M059J (cell line): ENCODE measurements at places on chromosomes 3 and 15. TPM values are rescaled to one million over a fixed set of nuclear protein-coding genes. Genes with fewer than 3 reads are reported as not detected.
A peak's percentile ranks its signal among the peaks of the same experiment; 100 is the strongest.

Gene ZNF860
- total RNA-seq: 0.25 TPM in 1 of 2 replicates, not detected in the other

Gene PLSCR2
- not detected in 2 replicates for total RNA-seq

Gene GMPS
- total RNA-seq: 112 and 174 TPM in 2 replicates

Gene OXSM
- total RNA-seq: 10.2 and 21.8 TPM in 2 replicates

DNA sequence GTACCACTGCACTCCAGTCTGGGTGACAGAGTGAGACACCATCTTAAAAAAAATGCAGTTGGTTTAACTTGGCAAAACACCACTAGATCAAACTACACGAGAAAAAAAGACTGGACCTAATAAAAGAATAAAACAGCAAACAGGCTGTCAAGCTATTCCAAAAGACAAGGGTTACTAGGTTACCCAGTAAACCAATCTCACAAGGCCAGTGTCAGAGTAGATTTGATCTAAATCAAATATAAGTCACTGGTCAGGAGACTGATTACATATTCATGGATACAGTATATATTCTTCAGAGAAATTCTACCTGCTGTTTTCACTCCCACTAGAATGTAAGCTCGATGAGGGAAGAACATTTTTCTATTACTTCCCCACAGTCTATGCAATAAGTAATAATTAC, 2.5 kb upstream of the GANC start:
- peak; percentile 2 for DNase-seq

DNA sequence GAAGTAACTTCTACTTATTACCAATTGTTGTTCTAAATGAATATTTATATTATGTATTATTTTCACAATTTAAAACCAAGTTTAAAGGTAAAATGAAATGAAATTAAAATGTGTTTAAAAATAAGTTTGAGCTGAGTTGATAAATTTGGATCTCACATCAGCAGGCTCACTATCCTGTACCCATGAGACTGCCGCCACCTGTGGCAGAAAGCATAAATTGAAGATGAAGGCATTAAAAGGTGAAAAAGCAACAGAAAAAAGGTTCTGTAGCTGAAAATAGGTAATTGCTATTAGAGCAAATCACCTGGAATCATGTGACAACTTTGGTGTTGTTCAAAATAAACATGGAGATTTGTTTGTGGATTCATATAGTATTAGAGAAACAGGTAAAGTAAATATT, 133.0 kb upstream of the CADM2 start:
- no peak for DNase-seq

GRCh38 chr3:84724877-84725276, 233.9 kb upstream of the CADM2 start:
- DNase-seq: peak; percentile 19

DNA sequence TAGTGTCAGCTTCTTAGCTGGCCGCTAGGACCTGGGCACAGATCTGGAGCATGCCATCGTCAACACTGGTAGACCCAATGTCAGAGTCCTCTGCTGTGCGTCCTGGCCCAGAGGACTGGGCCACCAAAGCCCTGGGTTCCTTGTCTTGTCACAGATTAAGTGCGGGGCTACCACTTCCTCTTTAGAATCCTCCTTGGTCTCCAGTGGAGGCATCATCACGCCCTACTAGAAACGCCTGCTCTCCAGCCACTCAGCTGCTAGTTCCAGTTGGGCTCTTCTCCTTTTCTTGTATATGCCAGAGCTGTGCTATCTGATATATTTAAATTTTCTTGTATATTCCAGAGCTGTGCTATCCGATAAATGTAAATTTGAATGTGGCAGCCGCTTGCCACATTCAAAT, 11.2 kb downstream of the PPCDC start:
- DNase-seq: no peak

- DNase-seq: peak; percentile 8
These were observed 182.3 kb downstream of the ADAMTS17 start for GRCh38 chr15:100159436-100159835.
